ENCODE measurements at places on chromosomes 2 and 18. TPM values are rescaled to one million over a fixed set of nuclear protein-coding genes. Genes with fewer than 3 reads are reported as not detected.

The NT5DC4 gene
- total RNA-seq: not detected

The TANC1 gene
- 62.9 TPM for total RNA-seq

The SKOR2 gene
- not detected for total RNA-seq

The GLI2 gene
- 9.8 TPM for total RNA-seq

The RNF144A gene
- total RNA-seq: 15.2 TPM

The HOXD3 gene
- total RNA-seq: 28.2 TPM

- DNase-seq: no peak
Observed at GRCh38 chr18:50190236-50190635, 4.7 kb downstream of the MYO5B start.

DNA sequence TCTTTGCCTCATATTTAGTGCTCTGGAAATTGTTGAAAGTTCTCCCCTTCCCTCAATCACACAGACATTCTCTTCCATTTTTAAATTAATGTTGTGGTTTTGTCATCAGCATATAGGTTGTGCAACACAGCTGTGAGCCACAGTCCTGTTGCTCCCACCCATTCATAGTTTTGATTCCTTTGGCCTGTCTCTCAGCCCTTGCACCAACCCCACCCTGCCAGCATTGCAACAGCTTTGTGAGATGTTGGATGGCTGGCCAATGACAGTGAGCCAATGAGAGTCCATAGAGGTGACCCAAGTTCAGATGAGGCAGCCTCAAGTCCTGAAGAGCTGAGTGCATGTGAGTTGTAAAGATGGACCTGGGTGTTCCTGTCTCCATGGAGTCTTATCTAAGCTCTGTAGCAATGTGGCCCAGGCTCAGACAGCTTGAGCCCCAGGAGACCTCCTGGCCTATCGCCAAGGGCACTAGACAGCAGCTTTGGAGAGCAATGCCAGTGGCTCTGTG is 775.5 kb downstream of the RNF144A start:
- no peak for DNase-seq

GRCh38 chr2:47129191-47129706 is 25.9 kb downstream of the STPG4 start:
- DNase-seq: no peak

GRCh38 chr2:46306330-46306751 is 9.1 kb downstream of the EPAS1 start:
- DNase-seq: no peak

DNA sequence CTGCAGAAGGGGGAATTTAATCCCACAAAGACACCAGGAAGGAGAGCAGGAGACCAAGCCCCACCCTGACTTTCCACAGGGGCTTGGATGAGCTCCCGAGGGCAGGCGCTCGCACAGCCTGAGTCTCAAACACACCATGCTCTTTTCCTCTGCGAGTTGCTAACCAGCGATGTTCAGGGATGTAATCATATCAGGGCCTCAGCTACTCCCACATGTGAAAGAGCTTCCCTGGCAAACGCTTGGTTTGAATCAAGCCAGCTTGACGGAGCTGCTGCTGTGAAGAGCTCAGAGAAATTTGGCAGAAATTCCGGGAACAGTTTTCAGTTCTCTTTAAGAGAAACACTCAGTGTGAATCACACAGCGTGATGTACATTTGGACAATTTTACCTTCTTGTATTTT is 385.8 kb downstream of the GALR1 start:
- DNase-seq: no peak

DNA sequence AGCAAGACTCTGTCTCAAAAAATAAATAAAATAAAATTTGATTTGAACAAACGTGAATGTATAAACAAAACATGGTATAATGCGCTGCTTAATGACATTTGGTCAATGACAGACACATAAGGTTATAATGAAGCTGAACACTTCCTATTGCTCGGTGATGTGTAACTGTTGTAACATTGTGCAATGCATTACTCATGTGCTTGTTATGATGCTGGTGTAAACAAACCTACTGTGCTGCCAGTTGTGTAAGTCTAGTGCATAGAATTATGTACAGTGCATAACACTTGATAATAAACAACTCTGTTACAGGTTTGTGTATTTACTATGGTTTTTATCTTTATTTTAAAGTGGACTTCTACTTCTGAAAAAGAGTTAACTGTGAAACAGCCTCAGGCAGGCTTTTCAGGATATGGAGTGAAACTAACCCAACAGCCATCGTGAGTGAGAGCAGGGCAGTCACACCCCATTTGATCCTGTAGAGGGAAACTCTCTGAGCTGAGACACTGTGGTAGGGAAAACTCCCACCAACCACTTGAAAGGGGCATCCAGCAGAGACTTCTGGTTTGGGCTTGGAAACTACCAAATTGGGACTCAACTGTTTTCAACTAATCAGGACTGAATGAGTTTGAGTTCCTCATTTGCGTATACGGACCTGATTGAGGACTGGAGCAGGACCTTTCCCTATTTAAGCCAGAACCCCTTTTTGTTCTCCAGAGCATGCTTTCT is 8.7 kb upstream of the RPRD1A start:
- DNase-seq: no peak

DNA sequence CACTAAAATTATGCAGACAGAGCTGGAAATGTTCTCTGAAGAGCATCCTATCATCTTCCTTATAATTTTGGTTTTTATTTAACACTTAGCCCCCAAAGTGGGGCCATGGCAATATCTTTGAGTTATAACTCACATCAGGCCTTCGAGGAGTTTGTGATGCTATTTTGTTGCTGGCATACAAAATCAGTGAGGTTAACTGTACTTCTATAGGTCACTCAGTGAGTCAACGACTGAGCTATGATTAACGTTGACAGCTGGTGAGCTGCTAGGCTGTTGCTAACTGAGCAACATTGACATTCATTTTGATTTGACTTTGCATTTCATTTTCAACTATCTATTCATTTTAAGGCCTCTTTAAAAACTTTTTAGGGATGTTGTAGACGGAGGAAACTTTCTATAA is 50.0 kb downstream of the GPD2 start:
- no peak for DNase-seq

- no peak for DNase-seq
Observed at GRCh38 chr2:240129311-240129710, 6.8 kb downstream of the COPS9 start.

DNA sequence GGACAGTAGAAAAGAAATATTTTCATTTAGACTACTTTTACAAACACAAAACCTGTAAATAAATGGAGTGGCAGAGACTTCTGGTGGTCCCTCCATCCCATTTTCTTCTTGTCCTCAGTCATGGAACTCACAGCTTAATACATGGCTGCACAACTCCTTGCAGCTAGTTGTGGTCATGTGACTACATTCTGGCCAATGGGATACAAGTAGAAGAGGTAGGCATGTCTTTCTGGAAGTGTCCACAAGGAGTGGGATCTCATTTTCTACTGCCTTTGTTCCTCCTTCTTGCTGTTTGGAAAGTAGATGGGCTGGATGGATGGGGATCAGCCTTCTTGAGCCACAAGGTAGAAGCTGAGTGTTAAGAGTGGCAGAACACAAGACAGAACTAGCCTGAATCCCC is 555.8 kb downstream of the SATB2 start:
- no peak for DNase-seq

- no peak for DNase-seq
Observed at GRCh38 chr18:1018181-1018681, 113.6 kb downstream of the ADCYAP1 start.

- no peak for DNase-seq
Observed at GRCh38 chr2:12498704-12499103, 218.0 kb upstream of the TRIB2 start.

DNA sequence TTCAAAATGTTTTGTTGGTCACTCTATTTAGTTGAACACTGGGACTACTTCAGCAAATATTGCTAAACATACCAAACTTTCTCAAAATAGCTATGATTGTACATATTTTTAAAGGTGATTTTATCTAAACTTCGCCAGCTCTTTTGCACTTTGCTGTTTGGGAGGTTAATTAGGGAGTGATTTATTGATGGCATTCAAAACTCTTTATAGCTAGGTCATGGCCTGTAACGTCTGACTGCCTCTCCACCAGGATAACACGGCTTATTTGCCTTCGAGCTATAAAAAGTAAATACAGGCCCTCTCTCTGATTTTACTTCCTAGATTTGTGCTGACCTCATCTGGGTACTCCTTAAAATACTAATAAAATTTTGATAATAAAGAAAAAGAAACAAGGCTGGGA is 931.9 kb downstream of the DCDC2C start:
- DNase-seq: no peak

DNA sequence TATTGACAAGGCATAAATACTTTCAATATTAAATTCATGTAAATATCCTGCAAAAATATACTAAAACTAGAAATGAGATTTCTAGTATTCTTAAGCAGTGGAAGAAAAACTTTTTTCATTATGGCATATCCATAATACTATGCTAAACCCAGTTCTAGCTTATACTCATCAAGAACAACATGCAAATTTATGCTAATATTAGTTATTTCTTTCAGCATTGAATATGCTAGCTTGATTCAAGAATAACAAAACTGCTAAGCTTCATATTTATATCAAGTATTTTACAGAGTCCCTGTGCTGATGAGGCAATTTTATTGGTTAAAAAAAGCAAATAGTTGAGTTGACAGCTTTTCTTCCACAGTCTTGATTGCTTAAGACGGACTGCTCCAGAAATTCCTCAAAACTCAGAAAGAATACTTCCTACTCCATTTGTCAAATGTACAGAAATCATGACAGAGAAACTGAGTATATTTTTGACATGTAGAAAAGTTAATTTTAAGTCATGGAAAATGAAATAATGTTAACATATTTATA is 105.0 kb downstream of the PIGN start:
- DNase-seq: no peak

DNA sequence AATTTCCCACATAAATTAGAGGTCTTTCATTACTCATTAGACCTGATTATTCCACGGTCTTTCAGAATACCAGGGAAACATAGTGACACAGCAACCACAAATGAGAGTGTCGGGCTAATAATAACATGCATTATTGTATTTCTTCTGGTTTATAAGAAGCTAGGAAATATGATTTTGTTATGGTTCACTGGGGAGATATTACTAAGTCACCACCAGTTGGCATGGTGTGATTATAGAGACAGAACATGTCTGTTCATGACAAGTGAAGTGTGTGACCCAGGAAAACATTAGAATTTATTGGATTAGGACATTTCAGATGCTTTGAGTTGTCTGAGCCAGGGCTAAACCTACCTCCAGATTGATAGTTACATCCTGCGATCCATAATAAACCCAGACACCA is 494.4 kb downstream of the FBXO15 start:
- no peak for DNase-seq

- DNase-seq: no peak
Observed at GRCh38 chr2:150462770-150463169, 24.7 kb downstream of the RND3 start.

GRCh38 chr2:17672583-17673317 is 80.9 kb downstream of the SMC6 start:
- DNase-seq: no peak

DNA sequence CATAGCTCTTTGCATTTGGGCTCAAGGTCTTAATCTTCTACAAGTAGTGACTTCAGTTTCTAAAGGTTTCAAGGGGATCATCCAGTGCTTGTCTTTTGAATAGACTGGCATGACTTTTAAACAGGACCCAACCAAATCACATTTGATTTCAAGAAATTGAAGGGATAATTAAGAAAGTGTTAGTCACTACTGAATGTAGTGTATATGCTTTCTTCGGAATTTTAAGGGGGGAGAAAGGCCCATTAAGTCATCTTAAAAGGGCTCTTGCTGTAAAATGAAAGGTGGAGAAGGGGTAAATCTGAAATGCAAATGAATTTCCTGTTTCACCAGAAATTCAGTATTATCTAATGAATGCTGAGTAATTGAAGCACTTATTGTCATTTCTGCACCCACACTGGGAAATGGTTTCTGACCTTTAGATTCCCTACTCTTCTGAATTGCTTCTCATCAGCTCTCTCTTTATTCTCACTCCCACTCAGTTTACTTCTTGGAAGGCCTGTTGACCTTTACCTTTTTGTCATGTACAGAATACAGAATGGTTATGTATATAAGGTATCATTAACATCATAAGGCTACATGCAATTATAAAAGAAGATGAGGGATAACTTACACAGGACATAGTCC is 241.4 kb downstream of the SLC8A1 start:
- no peak for DNase-seq

DNA sequence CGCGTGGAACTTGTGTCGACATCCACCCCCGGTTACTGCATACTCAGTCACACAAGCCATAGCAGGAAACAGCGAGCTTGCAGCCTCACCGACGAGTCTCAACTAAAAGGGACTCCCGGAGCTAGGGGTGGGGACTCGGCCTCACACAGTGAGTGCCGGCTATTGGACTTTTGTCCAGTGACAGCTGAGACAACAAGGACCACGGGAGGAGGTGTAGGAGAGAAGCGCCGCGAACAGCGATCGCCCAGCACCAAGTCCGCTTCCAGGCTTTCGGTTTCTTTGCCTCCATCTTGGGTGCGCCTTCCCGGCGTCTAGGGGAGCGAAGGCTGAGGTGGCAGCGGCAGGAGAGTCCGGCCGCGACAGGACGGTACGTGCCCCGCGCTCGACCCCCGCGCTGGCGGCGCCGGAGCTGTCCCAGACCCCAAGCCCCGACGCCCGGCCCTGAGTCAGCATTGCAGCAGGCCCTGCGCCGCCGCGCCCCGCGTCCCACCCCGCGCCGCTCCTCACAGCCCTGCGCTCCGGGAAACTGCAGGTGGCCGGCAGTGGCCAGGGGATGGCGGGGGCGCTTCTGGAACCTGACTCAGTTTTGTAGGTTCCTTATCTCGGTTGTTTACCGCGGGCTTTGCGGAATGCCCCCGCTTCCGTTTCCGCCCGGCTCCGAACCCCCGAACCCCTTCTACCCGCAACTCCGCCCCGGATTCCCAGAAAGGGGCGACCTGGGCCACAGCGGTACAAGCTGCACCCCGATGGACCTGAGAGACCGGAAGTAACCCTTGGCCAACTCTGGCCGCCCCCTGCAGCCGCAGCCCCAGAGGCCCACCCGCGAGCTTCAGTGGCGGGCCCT is at the start of gene CFLAR:
Gene CFLAR, plus strand, starts transcription at position 50 of the 844 bp plus-strand sequence. CDS start 13,702 bp downstream, outside the sequence.
- DNase-seq: peak; percentile 82

DNA sequence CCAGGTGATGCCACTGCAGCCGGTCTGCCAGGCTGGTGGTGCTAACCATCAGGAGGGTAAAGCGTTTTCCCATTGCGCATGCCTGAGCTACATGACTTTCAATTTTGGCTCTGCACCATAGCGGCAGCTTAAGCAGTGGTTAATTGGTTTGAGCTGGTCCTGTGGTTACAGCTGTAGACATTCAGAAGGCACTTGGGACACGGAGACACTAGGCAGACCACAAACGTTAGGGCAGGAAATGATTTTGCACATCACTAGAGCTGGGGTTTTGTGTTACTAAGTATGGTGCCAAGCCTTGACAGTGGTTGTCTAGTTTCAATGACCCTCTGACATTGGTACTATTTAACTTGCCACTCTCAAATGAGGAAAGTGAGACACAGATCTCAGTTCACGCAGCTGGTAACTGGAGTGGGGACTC is 28.9 kb upstream of the CNOT11 start:
- DNase-seq: no peak

Data from ureter (tissue), 1 donor.